Stimulated activated CD8-positive, alpha-beta memory T cell treated with anti-CD3 and anti-CD28 coated beads, Interleukin-4, amount 100 ng/mL, for 1 hour (primary cell): ENCODE measurements at places on chromosomes 7 and 10.
A peak's percentile ranks its signal among the peaks of the same experiment; 100 is the strongest.

DNA sequence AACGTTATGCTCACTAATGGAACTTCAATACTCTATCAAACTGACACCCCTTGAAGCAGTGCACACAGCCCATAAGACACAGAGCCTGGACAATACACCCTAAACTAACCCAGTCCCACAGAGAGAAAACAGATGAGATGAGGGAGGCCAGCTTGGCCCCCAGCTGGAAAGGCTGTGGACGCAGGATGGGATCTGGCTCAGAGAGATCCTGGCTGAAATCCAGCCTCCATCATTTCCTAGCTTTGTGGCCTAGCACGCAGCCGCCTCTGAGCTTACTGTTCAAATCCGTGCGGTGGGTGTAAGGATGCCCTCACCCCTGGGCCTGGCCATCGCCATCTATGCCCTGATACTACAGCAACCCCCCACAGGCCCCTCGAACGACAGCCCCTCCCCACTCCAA is 32.7 kb downstream of the SNX8 start:
- DNase-seq: no peak

GRCh38 chr10:26481914-26482550 is 43.9 kb downstream of the APBB1IP start:
- DNase-seq: no peak

DNA sequence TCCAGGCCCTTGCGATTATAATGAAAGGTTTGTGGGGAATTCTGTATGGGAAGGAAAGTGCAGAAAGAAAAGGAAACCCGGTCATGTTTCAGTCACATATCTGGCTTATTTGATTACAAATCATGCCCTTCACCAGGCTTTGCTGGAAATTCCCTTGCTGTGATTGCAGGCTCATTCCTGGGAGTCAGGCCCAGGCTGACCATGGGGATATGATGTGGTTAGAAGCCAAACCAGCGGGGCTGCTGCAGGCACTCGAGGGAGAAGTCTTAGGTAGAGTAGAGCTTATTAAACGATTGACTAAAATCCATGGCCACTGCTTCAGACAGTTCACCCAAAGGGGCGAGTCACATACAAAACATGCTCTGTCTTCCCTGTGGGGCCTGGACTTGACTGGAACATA is 16.2 kb downstream of the PKD1L1 start:
- DNase-seq: no peak

- no peak for DNase-seq
These were observed 53.8 kb downstream of the COL13A1 start for GRCh38 chr10:69855346-69856111.

GRCh38 chr10:60374836-60375235 is 14.8 kb downstream of the ANK3 start:
- DNase-seq: no peak

- DNase-seq: no peak
These were observed 161.2 kb downstream of the DNAJB6 start for GRCh38 chr7:157497744-157498651.

GRCh38 chr7:110170841-110171240 is 920.1 kb upstream of the LRRN3 start:
- no peak for DNase-seq

- no peak for DNase-seq
These were observed 25.6 kb downstream of the STYXL1 start for GRCh38 chr7:76022026-76022780.

DNA sequence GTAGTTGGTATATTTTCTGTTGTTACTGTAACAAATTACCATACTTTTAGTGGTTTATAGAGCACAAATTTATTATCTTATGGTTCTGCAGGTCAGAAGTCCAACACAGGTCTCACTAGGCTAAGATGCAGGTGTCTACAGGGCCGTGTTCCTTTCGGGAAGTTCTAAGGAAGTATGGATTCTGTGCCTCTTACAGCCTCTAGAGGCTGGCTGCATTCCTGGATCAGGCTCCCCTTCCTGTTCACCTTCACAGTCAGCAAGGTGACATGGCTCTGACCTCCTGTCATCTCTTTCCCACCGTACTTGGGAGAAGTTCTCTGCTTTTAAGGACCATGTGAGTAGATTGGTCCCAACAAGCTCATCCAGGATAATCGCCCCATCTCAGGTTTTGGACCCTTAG is 37.3 kb downstream of the BMPR1A start:
- DNase-seq: no peak

- DNase-seq: no peak
These were observed 120.3 kb downstream of the NRP1 start for GRCh38 chr10:33214174-33214573.

- peak; percentile 27 for DNase-seq
These were observed 147.6 kb downstream of the ARID5B start for GRCh38 chr10:62048919-62049623.

DNA sequence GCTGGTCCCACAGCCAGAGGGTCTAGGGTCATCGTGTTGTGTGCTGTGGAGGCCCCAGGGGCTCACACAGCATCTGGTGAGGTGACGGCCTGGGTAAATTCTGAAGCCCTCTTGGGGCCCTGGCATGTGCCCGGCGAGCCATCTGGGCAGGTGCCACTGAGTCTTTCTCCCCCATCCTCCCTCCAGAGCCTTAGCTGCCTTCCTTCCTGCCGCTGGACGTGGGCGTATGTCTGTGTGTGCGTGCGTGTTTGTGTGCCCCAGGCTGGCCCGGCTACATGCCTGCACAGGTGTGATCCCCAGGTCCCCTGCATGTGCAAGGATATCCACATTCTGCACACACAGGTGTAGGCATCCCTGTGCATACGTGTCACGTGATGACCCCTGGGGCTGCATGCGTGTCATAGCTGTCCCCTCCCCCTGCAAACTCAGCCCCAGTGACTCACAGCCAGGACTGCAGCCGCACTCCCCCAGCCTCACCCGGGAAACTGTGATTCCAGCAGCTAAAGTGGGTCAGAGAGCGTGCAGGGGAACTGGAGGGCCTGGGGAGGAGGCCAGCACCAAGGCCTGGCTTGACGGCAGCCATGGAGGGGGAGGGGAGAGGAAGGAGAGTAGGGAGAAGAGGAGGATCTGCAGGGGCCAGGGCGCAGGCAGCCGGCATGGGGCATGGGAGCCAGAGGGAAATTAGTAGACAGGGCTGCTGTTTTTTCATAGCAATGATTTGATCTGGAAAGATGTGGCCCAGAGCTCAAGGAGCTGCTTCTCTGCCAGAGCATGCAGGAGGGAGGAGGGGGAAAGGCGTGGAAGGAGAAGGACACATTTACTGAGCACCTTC is 46.4 kb downstream of the ELFN1 start:
- DNase-seq: no peak

GRCh38 chr10:85666102-85666501 is 700.5 kb downstream of the GRID1 start:
- DNase-seq: no peak

DNA sequence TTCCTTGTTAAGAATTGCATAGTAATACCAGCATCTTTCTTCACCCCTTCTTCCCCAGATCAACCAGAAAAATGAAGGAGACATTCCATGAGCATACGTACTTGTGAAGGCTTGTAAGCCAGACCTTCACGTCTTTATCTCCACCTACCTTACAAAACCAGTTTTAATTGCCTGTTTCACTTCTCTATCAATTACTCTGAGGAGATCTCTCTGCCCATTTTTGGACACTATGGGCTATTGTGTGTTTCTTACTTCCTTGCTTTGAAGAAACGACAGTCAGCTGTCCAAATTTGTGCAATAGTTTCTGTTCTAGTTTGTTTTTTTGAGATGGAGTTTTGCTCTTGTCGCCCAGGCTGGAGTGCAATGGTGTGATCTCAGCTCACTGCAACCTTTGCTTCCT is 349.7 kb upstream of the MBL2 start:
- no peak for DNase-seq

GRCh38 chr10:74927701-74928100 is 101.3 kb downstream of the KAT6B start:
- no peak for DNase-seq

DNA sequence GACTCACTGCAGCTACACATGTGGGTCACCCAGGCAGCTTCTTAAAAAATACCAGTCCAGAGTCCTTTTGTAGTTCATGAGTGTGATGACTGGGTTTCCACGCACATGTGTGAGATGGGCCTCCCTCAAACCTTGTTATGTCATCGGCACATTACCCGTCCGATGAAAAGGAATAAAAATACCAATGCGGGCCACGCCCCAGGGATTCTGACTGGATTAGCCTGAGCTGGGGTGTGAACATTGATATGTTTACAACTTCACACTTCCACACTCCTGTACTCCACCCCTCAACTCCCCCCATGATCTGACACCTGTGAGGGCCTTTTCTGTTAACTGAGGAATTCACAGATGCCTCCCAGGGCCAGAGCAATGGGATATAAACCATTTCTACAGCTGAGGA is 6.2 kb downstream of the SLC29A3 start:
- no peak for DNase-seq

- no peak for DNase-seq
These were observed 6.9 kb downstream of the CELF2 start for GRCh38 chr10:11024596-11024995.

GRCh38 chr10:1212571-1213141 is 156.5 kb downstream of the WDR37 start:
- no peak for DNase-seq

- DNase-seq: no peak
These were observed 47.4 kb upstream of the R3HCC1L start for GRCh38 chr10:98086837-98087708.

GRCh38 chr10:8273749-8274148 is 219.3 kb downstream of the GATA3 start:
- DNase-seq: no peak
